ENCODE measurements at places on chromosomes 5 and 9.

DNA sequence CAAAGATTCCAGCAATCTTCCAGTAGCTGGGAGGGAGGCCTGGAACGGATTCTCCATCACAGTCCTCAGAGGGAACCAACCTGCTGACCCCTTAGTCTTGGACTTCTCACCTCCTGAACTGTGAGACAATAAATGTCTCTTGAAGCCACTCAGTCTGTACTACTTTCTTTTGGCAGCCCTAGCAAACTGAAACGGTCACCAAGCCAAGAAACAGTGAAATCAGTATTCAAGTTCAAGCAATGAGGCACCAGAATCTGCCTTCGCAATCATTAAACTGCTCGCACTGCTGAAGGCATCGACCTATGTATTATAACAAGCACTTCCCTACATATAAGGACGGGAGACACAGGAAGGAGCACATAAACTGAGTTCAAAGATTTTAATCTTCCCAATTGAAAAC is 120.6 kb upstream of the PUM3 start:
- no peak for DNase-seq

DNA sequence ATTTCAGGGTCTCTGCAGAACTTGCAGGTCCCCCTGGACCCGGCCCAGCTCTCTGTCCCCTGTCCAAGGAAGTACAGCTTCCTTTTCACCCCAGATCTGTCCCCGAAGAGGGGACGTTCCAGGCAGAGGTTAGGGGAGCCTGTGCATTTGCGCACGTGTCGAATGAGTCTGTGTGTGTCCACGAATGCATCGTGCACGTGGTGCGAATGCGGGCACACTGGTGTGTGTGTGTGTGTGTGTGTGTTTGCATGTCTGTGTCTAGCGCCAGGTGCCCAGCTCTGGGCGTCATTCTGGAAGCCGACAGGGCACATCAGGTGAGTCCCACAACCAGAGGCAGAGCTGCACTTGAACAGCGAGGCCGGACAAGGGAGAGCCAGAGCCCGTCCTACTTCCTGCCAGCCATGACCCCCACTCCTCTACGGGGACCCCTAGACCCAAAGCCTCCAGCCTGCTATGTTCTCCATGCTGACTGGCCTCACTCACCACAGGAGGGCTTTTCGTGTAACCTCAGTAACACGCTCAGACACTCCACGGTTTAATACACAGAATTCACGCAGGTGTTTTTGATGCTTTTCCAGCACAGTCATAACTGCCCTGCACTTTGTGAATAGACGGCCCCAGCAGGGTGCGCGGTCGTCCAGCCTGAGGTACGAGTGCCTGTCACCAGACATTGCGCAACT is 41.3 kb upstream of the CACNA1B start:
- no peak for DNase-seq

DNA sequence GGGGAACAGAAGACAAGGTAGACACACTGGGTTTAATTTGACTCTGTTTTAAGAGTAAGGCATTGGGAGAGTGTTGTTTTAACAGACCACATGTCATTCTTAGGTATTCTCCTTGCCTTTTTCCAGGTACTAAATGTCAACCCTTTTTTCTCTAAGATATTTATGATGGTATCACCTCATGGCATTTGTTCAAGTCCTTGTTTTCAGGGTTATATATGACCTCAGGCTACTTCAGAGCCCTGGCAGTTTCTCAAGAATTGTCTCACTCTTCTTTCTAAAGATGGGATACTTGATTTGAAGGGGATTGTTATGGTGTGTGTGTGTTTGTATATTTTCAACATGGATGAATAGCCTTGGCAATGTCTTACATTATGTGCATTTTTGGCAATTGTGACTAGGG is 131.1 kb upstream of the ACTBL2 start:
- DNase-seq, result no peak

- no peak for DNase-seq
Observed at GRCh38 chr5:64160201-64160600, 5.4 kb upstream of the RNF180 start.

GRCh38 chr9:81083854-81084512 is 605.4 kb downstream of the TLE1 start:
- no peak for DNase-seq

DNA sequence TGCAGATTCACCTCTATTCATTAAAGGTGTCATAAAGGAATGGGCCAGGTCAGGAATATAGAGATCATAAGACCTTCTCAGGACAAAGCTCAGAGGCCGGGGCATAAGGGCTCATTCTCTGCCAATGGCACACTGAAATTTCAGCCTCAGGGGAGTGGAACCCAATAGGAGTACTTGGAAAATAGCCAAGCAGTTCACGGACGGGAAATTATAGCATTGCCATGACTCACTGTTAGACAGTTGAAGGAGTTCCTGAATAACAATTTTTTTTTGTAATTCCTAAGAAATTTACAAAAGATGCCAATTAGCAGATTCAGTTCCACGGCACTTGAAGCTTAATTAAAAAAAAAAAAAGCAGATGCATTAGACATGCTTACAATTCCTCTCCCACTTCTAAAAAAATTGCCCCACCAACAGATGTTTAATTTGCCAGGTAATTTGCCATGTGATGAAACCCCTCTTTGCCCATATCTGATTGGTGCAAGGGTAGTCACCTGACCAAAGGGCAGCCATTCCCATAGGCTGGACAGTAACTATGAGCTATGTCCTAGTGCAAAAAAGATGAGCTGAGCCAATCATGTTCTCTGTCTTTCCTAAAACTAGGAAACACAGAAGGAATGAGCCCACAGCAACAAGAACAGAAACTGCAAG is 58.6 kb downstream of the PTCD2 start:
- DNase-seq, result no peak

DNA sequence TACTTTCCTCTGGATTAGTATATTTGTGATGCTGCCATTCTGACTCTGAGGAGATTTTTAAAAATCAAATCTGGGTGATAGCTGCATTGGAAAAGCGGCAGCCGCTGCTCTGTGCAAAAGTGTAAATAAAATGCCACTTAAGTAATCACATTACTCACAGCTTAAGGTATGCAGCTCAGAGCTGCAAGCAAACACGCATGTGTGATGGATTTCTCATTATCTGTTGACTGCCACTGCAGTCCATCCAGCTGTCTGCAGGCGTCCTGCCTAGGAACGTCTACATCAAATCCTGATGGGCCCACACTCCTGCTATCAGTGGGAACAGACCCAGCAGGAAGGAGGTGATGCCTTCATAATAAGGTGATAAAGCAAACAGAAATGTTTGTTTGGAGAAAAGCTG is 216.9 kb downstream of the SPOCK1 start:
- DNase-seq, result no peak

DNA sequence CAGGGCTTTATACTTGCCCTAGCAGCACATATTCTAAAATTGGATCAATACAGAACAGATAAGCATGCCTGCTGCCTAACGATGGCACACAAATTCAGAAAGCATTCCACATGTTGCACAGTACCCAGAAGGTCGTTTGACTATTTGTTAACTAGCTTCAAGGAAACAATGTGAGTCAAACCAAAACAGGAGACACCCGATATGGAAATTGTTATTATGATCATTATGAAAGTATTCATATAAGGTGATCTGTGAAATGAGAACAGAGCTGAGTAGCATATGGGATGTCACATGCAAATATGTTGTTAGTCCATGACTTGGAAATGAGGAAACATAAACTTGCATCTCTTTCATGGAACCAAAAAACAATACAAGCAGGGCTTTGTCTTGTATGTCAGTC is 56.3 kb upstream of the BICD2 start:
- no peak for DNase-seq

GRCh38 chr9:135010586-135010860 is 76.9 kb upstream of the OLFM1 start:
- DNase-seq, result no peak

- DNase-seq, result no peak
Observed at GRCh38 chr9:131720330-131720729, 19.5 kb downstream of the RAPGEF1 start.

- no peak for DNase-seq
Observed at GRCh38 chr5:88322785-88323184, 54.1 kb upstream of the TMEM161B start.

GRCh38 chr5:56279979-56280378 is 46.8 kb upstream of the ANKRD55 start:
- DNase-seq, result no peak

- DNase-seq, result no peak
Observed at GRCh38 chr9:12718482-12719026, 25.4 kb downstream of the TYRP1 start.

- DNase-seq, result no peak
Observed at GRCh38 chr5:113223831-113224604, 210.8 kb downstream of the TSSK1B start.

GRCh38 chr5:34832568-34832967 is 6.4 kb upstream of the TTC23L start:
- DNase-seq, result no peak

GRCh38 chr5:54615381-54615780 is 97.8 kb downstream of the SNX18 start:
- DNase-seq, result no peak

DNA sequence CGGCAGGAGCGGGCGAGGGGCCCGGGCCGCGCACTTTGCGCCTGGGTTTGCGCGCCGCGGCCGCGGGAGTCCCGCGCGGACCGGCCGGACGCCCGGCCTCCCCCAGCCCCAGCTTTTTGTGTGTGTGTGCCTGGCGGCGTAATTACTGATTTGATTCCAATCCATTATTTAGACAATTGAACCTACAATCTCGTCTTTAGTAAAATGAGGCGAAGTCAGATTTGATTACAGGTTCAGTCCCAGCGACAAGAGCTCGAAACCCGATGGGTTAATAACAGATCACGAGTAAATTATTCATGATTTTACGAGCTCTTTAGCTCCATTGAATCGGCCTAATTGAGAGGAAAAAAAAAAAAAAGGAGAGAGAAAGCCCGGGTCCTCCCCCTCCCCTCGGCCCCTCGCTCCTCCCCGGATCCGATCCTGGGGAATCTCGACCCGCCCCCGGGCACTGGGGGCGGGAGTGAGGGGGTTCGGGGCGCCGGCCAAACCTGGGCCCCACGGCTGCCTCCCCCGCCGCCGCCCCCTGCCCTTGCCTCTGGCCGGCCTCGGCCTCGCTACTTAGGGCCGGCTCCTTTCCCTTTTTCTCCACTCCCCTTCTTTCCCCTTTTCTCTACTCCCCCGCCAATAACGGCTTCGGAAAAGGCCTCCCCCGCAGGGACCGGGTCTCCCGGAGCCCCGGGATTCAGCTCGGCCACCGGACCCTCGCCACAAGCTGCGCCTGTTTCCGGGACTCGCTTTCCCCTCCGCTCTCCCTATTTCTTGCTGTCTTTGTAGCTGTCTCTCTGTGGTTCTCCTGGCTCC is 6.6 kb downstream of the LHX2 start:
- no peak for DNase-seq

- no peak for DNase-seq
Observed at GRCh38 chr9:92977279-92977678, 30.0 kb downstream of the FGD3 start.

DNA sequence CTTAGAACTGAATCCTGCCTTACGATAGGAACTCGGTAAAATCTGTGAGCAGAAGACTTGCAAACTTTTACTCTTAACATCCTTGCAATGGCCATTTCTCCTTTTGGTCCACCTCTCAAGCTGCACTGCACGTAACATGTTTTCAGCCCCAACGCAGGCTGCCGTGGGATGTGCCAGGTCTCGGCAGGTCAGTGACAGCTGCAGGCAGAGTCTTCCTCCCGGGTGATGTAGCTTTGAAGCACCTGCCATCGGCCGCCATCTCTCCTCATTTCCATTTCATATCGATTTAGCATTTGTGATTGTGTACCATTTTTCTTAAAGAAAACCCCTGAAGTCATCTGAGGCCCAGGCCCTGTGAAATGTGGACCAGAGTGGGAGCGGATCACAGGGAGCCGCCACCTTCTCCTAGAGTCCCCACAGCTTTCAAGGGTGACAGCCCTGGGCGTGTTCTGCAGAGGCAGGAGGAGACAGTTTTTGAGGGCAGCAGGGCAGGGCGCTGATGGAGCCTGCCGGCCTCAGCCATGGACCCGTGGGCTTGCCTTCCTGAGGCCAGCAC is 25.8 kb upstream of the LPCAT1 start:
- DNase-seq, result no peak
